Activated naive CD4-positive, alpha-beta T cell (primary cell): ENCODE measurements at places on chromosomes 16 and 17.

GRCh38 chr16:67400901-67401300 is 7.6 kb upstream of the TPPP3 start:
- no peak for DNase-seq

DNA sequence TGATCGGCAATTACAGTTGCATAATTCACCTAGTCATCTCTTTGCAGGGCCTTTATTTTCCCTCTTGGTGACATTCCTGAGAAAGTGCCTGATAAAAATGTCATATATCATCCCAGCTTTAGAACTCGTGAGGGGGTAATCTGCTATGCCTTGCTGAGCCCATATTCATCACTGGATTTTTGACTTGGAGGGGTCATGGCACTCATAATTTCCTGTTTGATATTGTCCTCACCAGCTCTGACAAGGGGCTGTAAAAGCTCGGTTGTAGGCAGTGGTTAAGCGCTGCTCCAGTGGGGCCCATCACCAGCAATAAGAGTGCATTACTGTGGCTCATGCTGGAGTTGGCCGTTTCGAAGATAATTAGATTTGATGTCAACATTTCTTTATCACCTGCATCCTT is 227.3 kb downstream of the IRX3 start:
- no peak for DNase-seq

GRCh38 chr17:79948406-79948944 is 87.2 kb downstream of the TBC1D16 start:
- DNase-seq, result no peak

DNA sequence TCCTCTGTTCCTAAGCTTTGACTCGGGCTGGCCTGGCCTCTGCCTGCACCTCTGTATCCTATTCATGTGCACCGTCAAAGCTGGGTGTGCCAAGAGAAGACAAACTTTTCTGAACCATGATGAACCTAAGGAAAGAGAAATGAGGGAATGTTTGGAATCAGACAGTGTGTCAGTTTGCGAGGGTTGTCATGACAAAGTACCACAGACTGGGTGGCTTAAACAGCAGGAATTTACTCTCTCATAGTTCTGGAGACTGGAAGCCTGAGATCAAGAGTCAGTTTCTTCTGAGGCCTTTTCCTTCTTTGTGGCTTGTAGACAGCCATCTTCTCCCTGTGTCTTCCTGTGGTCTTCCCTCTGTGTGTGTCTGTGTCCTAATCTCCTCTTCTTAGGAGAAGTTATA is 129.0 kb downstream of the KATNIP start:
- no peak for DNase-seq

DNA sequence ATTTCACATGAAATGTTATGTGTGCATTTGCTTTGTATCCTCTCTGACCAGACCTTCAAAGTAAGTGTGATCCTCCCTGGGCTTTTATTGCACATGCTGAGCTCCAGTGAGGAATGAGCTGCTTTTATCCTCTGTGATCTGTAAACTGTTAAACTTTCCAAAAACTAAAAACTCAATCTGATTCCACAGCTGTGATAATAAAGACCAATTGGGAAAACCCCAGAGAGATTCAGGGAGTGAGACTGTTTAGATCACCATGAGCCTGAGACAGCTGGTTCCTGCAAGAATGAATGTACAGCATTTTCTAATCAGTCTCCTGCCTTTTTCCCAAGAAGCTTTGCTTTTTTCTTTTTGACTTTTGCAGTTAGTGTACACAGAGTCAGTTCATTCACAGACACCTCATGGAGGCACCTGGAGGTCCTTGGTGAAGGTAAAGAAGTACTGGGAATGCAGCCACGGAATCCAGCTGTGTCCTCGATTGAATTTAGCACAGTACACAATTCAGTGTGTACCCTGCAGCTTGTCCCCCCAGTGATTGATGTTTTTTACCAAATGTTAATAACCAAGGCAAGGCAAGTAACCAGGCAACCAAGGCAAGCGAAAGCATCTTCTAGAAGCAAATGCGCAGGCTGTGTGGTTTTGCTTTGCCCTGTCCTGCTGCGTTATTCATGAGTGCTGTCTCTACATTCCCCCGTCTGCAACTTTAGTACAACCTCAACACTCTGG is 182.6 kb downstream of the LGALS9B start:
- no peak for DNase-seq

GRCh38 chr17:63689479-63689878 is 10.4 kb downstream of the LIMD2 start:
- DNase-seq, result no peak

GRCh38 chr17:17679748-17680147 is 1.5 kb upstream of the RAI1 start:
- no peak for DNase-seq

DNA sequence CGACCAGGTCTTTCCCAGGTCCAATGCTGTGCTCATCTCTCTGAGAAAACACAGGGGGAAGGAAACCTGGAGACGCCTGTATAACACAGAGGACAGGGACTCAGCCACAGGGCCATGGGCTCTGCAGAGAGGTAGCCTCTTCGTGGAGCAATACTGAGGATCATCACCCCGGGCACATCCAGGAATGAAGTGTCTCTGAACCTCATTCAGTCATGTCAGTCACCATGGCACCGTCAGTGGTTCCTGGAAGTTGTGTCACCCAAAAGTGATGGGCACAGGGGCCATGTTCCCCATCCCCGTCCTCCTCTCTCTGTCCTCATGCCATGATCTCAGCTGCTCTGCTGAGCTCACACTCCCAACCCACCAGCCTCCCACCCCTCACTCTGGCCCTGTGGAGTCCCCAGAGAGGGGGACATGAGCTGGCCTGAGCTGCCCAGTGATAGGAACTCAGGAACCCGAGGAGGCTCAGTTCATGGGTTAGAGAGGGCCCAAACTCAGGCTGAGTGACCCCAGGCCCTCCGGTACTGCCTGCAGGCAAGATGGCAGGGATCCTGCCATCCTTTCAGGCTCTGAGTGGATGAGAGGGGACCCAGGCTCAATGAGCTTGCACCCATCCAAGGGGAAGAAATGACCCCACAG is 53.4 kb downstream of the PITPNM3 start:
- DNase-seq, result no peak

DNA sequence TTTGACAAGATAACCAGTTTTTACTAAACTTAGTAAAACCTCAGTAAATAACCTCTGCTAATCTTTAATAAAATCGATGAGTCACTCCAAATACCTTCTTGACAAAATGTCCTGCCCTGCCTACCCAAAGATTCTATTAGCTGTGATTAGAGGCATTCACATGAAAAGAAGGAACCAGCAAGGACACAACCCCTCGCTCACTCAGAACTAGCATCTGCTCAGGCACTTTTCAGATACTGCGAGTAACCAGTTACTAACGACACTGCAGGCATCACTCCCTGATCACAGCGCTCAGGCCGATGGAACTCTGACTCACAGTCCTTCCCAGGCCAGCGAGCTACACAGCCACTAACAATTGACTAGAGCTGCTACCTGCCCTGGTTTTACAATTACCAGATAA is 24.3 kb downstream of the PELP1 start:
- no peak for DNase-seq

DNA sequence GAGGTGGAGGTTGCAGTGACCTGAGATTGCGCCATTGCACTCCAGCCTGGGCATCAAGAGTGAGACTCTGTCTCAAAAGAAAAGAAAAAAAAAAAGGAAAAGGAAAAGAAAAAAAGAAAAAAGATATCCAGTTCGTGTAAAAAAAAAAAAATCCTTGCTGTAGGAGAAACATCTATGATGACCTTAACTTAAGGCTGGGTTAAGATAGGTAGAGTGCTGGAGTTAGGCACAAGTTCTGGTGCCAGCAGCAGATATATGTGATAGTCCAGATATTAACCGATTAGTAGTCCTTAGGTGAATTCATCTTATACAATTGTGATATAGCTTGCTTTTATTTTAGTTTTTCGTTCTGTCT is 17.2 kb downstream of the PSMD11 start:
- no peak for DNase-seq

- no peak for DNase-seq
Observed at GRCh38 chr16:76428858-76429257, 151.7 kb downstream of the CNTNAP4 start.

DNA sequence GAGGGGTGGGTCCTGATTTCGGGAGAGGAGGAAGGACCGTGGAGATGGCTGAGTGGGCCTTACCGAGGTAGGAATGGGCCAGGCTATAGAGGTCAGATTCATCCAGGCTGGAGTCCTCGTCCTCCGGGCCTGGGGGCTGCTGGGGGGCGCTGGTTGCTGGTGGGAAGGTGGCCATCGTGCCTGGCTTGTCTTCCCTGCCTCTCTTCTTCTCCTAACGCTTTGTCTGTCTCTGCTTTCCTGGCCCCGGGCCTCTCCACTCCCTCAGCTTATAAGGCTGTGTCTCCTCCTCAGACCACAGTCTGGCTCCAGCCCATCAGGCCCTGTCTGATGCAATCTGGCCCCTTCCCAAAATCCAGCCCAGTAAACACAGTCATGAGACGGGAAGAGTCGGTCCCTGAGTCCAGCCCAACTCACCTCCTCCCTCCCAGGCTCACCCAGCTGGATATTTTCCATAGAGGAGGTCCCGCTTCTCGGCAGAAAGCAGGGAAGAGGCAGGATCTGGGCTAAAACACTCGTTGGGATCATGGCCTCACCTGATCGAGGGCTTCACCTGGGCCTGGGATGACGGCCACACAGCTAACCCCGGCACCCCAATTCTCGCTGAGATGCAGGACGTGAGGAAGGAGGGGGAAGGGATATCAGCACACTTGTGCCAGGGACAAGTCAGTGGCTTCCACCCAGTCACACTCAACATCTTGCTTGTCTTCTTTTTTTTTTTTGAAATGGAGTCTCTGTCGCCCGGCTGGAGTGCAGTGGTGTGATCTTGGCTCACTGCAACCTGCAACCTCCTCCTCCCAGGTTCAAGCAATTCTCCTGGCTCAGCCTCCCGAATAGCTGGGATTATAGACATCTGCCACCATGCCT is at the start of gene NUPR1:
NUPR1 (minus strand) TSS at position 242 of the 864 bp plus-strand sequence; CDS start at position 175, 67 bp downstream.
- no peak for DNase-seq

GRCh38 chr17:80613732-80614071 is 69.1 kb downstream of the RPTOR start:
- DNase-seq, result no peak

- DNase-seq, result no peak
Observed at GRCh38 chr16:20137194-20137593, 63.5 kb upstream of the GPR139 start.

GRCh38 chr17:62718429-62718828 is 89.7 kb downstream of the MARCHF10 start:
- DNase-seq, result no peak

DNA sequence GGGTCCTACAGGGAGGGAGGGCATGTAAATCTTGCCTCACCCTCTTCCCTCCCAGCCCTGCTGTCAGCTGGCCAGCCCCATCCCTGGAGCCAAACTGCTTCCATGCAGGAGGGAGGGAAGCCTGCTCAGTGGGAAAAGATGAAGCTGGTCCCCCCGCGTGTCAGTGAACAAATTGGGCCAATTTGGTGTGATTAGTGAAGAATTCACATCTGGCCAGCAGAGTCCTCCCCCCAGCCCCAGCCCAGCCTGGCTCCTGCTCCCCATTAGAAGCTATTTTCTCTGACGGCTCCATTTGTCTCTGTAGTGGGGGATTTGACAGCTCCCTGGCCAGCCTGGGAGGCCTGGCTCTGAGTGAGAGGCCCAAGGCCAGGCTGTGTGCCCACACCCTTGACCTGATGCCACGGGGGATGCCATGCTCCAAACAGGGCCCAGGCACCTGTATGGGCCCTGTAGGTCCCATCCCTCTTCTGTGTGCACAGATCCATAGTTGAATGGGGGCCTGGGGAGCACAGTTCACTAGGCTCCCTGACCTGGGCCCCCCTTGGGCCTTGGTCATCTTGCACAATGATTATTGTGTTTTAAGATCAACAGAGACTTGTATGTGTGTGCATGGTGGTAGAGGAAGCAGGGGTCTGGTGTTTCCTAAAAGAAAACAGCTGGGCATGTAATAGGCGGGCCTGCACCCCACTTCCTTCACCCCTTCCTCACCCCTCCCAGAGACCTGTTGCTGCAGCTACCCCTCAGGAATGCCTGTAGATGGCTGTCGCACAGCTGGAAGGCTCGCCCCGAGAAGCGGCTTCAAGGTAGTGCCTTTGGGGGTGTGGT is 50.7 kb upstream of the TAC4 start:
- no peak for DNase-seq
